Stromal cell of bone marrow (primary cell): ENCODE measurements at places on chromosomes 12 and 14.

DNA sequence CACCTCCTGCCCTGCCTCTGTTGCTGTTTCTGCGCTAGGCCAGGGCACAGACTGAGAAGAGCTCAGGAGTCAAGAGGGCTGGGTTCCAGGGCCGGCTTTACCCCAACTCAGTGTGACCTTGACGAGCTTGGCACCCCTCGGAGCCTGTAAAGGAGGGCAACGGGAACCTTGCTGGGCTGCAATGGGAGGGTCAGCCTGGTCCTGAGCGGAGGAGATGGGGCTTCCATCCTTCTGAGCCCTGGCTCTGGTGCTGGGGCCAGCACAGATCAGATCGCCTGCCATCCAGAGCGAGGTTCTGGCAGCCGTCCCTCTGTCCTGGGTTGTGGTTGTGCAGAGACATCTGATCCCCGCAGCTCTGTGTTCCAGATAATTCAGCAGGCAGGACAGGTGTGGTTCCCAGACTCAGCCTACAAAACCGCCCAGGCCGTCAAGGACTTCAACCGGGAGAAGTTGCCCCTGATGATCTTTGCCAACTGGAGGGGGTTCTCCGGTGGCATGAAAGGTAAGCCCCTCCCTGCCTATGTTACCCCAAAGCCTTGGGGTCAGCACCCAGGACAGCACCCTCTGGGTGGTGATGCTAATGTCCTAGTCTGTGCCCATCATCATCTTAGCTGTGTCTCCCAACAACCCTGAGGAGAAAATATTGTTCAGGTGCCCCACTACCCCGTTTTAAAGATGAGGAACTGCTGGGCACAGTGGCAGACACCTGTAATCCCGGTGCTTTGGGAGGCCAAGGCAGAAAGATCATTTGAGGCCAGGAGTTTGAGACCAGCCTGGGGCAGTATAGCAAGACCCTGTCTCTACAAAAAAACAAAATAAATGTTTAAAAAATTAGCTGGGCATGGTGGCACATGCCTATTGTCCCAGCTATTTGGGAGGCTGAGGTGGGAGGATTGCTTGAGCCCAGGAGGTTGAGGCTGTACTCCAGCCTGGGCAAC is 50.2 kb downstream of the FOXN4 start:
- DNase-seq, result no peak

- DNase-seq, result no peak
Measured at GRCh38 chr12:26252946-26253345, 57.6 kb downstream of the SSPN start.

DNA sequence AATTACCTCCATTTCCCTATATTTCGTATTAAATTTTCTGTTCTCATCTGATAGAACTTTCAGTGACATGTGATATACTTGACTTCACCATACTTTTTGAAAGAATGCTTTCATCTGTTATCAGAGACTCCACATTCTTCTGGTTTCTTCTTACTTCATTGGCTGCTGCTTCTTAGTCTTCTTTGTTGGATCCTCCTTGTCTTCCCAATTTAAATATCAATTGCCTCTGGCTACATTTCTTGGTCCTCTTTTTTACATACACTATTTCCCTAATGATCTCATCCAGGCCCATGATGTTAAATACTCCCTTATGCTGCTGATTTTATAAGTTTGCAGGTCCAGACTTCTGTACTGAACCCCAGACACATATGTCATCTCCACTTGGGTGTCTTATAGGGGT is 22.0 kb downstream of the OR5AU1 start:
- DNase-seq, result no peak

- DNase-seq, result no peak
Measured at GRCh38 chr12:88313554-88313953, 171.4 kb downstream of the TMTC3 start.

- DNase-seq, result no peak
Measured at GRCh38 chr12:23335593-23335992, 613.9 kb downstream of the SOX5 start.

DNA sequence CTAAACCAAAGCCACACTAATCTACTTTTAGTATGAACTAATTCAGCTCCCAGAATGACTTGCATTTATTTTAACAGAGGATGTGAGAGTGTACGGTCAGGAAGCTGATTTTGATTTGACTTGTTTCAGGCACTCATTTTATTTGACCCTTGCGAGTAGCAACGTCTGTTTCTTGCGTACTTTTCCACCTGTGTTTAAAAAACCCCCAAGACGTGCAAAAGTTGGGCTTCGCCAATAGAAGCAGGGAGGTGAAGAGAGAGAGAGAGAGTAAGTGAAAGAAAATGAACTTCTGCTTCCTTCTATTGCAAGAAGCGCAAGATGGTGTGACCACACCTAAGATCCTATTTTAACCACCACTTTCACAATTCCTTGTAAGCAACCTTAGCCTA is 6.7 kb upstream of the SLC15A4 start:
- DNase-seq, result no peak

DNA sequence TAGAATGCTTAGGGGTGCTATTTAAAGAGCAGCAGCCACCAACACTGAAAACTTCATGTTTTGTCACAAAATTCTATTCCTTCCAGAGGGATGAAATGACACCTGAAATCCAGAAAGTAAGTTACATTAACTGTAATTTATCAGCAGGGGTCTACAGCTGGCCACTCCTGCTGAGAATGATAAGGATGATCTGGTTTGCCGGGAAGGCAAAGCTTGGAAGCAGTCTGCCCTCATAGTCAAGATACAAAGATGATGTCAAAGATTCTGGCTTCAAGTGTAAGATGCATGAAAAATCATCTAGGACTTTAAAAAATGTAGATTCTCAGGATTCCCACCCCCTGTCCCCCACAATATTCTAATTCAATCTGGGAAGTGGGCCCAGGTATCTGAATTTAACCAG is 58.4 kb downstream of the DCAF5 start:
- DNase-seq, result no peak

GRCh38 chr12:53201177-53201541 is 5.9 kb downstream of the ITGB7 start:
- no peak for DNase-seq

- DNase-seq, result no peak
Measured at GRCh38 chr12:94566345-94566744, 84.0 kb downstream of the TMCC3 start.

DNA sequence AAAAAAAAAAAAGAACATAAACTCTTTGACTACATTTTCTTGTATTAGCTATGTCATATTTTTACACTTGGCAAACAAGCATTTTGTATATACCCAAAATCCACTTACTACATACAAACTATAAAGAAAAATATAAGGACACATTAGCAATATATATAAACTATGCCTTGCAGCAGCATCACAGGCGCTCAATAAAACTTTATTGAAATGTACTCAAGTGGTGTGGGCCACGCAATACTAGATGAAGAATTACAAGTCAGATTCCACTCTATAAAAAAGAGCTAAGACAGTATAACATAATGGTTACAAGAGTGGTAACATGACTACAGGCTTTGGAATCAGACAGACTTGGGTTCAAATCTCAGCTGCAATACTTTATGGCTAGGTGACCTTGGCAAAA is 3.1 kb upstream of the AP4S1 start:
- DNase-seq, result no peak

DNA sequence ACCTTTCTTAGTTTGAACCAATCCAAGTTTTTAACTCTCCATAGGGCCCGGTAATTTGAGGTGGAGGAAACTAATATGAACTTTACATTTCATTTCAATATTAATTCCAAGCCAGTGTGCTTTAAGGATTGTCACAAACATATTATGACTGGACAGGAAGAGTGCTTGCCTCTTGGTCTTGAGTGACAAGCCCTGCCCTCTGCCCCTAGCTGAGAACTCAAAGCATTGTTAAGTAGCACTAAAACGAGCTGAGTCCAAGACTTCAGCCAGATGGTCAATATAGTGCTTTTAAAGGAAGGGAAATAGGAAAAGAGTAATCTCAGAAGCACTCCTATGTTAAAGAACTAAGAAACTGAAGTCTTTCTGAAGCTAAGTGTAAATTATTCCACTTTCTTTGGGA is 17.1 kb downstream of the TRMT5 start:
- no peak for DNase-seq

DNA sequence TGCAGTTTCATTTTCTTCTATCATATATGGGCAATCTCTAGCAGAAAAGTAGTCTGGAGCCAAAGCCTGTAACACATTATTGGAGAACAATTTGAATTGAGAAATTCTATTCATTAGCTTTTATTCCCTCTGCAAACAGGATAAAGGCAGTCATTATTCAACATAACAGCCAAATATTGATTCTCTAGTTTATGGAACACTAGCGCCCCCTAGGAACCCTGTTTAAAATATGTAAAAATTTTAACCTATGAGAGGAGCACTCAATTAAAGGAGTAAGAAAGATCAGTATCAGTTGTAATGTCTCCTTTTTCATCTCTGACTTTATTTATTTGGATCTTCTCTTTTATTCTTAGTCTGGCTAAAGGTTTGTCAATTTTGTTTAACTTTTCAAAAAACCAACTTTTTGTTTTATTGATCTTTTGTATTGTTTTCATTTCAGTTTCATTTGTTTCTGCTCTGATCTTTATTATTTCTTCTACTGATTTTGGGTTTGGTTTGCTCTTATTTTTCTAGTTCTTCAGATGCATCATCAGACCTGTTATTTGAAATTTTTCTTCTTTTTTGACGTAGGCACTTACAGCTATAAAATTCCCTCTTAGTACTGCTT is 4.8 kb upstream of the LMNTD1 start:
- DNase-seq, result peak; percentile 36

DNA sequence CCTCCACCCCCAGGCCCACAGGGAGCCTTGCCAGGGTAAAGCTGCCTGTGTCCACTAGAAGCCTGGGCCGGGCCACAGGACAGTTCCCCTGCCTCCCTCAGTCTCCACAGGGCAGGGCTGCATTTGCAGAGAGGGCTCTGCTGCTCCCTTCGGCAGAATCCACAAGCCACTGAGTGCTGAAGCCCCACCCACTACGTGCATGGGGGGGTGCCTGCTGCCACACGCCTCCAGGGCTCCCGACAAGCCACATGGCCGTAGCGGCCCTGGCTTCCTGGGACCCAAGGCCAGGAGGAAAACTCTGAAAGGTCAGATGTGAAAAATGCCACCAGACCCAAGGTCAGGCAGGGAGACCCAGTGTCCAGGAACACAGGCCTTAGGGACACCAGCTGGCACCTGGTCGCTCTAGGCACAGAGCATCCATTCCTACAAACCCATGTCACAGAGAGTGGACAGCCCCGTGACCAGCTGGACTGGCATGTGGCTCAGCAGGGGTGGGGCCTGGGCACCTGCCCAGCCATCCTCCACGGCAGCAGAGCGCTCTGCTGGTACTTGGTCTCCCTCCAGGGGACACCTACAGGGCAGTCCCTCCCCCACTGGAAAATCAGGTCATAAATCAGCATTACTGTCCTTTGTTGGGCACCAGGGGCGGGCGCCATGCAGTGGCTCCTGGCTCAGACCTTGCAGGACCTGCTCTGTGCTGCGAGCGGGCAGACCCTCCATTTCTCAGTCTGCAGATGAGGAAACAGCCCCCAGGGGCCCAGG is 42.9 kb downstream of the CCDC85C start:
- no peak for DNase-seq

DNA sequence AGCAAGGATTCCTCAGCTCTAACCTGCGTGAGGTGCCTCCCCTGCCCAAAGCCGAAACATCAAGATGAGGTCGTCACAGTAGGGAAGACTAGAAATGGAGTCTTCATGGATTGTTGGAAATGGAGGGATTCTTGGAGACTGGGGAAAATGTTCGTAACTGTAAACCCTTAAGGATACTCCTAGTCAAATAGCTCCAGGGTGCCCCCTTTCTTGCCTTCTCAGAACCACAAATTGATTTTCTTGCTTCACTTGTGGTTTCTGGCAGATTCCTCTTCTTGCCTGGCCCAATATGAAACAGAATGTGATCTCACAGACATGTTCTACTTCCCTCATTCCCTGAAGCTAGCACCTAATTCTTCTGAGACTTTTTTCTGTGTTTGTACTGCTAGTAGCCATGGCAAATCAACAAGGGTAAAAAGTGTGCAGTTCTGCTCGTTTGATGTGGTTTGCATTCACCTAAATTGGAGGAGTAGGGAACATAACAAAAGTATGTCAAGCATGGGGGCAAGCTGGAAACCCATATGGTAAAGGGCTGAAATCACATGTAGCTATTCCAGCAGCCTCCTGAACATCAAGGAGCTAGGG is 332.0 kb downstream of the PAWR start:
- DNase-seq, result no peak

- no peak for DNase-seq
Measured at GRCh38 chr12:91542067-91542466, 359.4 kb upstream of the DCN start.

DNA sequence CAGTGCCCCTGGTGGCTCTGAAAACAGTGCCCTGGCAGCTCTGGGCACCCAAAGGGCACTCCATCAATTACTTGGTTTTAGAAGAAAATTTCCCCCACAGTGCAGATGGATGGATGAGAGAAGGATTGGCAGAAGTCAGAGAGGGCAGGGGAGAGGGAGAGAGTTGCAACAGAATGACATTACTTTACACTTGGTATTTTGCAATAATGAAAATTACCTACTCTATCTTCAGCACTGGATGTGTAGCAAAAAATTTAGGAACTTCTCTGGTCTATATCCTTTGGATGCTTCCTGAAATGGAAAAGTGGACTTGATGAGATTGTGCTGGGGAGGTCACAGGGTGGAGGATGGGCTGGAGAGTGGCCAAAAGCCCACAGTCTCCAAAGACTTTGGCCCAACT is 193.2 kb downstream of the CHST11 start:
- no peak for DNase-seq

DNA sequence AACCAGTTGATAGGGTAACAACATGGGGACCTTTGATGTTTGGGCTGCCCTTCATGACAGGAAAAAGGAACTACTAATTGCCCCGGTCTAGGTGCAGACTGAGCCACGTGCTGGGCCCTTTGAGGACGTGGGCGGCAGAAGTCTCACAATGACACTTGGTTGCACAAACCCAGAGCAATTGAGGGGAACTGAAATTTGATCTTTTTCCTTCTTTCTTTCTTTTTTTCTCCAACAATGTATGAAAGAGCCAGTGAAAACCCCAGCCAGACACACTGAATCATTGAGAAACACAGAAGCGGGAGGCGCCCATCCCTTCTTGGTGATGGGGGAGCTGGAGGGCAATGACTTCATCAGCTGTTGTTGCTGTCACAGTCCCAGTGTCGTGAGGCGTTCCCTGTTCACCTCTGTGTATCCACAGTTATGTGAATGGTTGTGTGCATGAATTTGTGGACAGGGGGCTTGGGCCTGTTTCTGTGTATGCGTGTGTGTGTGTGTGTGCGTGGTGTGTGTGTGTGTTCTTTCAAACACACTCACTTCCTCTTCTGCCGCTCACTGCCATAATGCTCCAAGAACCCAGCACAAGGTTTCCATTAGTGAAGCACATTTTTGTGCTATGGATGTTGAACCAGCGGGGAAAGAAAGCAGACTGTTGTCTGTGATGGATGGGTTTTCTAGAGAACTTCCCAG is 137.5 kb upstream of the CCND2 start:
- no peak for DNase-seq
